ENCODE measurements at places on chromosomes 11 and 22.

DNA sequence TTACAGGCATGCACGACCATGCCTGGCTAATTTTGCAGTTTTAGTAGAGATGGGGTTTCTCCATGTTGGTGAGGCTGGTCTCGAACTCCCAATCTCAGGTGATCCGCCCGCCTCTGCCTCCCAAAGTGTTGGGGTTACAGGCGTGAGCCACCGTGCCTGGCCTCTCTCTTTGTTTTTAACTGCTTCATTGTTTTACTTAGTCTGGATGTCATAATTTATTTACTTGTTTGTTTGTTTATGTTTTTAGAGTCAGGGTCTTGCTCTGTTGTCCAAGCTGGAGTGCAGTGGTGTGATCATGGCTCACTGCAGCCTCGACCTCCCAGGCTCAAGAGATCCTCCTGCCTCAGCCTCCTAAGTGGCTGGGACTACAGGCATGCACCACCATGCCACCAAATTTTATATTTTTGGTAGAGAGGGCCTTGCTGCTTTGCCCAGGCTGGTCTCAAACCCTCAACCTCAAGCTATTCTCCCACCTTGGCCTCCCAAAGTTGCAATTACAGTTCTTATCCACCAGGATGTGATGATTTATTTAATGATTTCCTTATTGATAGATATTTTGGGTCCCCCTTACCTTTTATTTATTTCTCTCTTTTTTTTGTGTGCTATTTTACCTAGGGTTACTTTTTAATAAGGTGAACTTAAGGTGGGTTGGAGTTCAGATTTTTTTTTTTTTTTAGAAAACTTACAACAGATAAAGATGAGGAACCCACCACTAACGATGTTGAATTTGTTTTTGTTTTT lies 52.6 kb upstream of the ADA2 start:
- no peak for DNase-seq

DNA sequence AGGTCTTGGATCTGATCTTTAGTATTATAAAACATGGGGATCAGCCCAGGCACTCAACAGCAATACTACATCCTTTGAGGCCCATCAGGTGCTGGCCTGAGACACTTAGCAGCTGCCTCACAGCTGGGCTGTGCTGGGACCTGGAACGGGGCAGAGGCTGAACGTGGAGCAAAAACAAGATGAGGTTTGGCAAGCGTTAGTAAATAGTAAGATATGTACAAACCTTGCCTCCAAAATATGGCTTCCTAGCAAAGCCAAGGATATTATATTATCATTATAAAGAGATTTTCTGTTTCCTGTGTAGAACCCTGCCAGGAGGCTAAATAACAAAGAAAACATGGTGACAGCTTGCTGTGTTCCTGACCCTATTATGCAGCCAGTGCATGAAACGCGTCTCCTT lies 60.0 kb upstream of the SPON1 start:
- no peak for DNase-seq

DNA sequence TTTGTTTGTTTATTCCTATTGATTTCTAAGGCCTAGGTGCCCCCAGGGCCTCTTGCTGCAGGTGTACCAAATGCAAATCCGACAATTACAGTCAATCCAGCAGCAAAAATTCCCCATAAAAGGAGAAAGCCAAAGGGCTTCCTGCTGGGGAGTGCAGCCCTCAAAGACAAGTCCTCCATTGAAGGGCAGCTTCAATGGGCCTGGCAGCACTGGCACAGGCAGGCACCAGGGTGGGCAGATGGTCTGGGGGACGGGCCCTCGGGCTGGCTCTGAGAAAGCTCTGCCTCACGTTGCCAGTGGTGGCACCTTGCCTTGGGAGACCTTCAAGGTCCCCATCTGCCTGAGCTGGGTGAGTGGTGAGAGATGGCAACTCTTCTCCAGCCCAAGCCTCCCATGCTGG lies 128.0 kb downstream of the DSCAML1 start:
- DNase-seq = no peak

DNA sequence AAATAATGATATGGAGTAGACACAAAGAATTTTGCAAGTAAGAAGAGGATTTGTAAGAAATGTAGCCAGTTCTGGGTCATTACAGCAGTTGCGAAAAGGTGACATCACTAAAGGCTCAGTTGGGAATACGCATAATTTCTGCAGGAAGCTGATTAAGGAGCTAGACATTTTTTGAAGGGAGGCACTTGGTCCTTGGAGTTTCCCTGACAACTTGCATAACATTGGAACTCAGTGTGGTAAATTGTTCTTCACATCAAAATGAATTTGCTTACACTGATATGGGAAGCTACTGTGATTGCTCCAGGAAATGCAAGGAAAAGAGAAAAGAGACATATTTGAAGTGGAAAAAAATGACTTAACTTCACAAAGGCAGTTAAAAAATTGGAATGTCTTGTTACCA lies 626.1 kb downstream of the NELL1 start:
- DNase-seq = no peak

GRCh38 chr22:19820880-19821522 lies 33.7 kb downstream of the GNB1L start:
- DNase-seq = no peak

DNA sequence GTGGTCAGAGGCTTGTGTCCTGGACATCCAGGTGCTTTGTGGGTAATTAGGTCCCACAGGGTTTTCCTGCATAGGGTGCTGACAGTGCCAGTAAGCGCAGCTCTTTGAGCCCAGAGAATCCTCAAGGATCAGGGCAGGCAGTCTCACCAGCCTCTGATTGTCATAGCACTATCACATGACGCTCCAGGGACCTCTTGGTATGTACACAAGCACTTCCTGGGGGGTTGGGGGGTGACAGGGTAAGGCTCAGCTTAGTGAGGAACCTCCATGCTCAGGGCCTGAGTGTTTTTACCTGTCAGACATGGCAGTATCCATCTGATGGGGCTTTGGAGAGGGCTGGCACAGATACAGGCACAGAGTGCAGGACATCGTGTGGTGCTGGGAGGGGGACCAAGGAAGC lies 27.9 kb upstream of the SUSD2 start:
- no peak for DNase-seq

DNA sequence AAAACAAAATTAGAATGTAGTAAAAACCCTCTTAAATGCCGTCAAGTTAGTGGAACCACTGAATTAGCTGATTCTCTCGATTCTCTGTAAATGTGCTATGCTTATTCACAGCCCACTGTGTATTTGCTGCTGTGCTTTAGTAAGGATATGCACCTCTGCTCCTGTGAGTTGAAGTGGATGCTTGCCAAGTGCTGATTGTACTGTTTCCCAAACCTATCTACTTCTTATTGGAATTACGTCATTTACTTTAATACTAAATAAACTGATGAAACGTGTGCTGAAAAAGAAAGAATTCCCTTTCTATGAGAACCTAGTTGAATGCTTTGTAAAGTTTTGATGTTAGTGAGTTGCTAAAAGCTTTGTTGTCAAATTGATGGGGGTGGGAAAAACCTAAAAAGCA lies 158.4 kb downstream of the LRRC4C start:
- DNase-seq = no peak

- DNase-seq = no peak
Measured at GRCh38 chr22:29377979-29378378, 10.4 kb downstream of the AP1B1 start.

DNA sequence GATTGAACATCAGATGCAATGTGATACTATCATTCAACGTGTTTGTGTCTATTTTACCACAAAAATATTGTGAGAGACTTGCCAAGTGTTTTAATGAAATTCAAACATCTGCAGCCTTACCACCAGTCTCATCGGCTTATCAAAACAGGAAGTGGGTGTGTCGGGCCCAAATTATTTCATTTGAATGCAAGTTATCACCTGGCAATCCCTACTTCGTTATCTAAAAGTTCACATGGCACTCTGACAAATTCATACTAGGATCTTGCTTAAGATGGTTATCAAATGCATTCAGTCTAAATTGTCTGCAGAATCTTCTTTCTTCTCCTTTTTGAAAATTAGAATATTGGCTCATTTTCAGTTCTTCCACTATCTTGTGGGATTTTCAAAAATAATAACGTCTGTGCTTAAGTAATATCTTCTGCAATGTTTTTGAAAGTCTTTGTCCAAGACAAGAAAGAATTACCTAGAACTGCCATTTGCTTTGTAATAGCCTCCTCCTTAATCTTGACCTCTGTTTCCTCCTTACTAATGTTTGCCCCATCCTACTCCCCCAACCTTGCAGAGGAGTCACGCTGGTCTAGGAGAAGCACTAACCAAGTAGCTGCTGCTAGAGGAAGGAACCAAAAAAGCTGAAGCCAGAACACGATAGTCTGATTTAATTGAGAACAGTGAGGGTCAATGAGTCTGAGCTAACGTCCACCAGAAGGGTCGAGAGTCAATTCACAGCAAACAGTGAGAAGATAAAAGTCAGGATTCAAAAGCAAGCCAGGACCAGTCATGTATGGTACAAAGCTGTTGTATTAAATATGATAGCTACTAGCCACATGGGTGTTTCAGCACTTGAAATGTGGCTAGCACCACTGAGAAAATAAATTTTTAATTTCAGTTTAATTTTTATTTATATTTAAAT lies 10.2 kb upstream of the BIRC3 start:
- DNase-seq = no peak

GRCh38 chr11:132844956-132845696 lies 687.2 kb downstream of the OPCML start:
- DNase-seq = no peak

GRCh38 chr22:44807915-44808690 lies 55.7 kb downstream of the ARHGAP8 start:
- no peak for DNase-seq

DNA sequence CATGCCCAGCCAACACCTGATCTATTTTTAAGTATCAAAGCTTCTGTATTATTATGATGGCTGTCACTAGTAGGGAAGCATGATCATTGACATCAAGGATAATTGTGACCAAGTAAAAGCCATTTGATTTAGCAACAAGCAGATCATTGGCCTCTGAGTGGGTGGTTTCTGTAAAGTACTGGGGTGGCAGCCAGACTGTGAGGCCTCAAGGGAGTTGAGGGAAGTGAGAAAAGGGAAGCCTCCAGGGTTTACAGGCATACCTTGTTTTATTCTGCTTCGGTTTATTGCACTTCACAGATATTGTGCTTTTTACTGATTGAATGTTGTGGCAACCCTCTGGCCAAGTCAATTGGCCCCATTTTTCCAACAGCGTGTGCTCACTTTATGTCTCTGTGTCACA lies 60.1 kb downstream of the PRR5L start:
- DNase-seq = no peak

DNA sequence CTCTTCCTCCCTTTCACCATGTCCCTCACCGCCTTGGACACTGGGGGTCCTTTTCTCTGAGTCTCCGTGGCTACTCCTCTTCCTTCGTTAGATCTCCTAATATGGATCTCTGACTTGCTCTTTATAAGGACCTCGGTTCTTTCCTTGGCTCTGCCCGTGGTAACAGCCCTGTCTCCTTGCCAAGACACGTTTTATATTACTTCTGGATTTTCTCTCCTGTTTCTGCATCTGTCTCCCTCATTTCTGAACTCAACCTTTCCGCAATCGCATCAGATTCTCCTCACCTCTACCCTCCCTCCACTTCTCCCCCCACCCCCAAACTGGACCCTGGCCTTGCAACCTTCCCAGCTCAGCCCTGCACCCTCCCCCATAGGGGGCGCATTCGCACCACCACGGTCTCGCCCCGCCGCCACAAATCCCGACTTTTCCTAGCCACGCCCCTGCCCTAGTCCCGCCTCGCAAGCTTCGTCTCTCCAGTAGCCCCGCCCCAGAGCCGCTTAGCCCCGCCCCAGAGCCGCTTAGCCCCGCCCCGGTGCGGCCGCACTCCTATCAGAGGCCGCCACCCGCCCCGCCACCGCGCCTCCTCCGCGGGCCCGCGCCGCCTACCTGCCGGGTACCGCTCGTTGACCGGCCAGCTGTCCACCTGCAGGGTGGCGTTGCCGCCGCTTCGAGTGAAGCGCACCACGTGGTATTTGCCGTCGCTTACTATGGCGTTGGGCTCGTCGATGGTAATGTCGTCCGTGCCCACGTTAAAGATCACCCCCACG lies 39.0 kb downstream of the SLC22A12 start:
- DNase-seq = no peak

- no peak for DNase-seq
Measured at GRCh38 chr11:2909133-2909902, 19.9 kb downstream of the PHLDA2 start.

GRCh38 chr22:22882033-22882717 lies 5.4 kb upstream of the IGLL5 start:
- DNase-seq = no peak

GRCh38 chr11:104465321-104465720 lies 301.4 kb upstream of the PDGFD start:
- DNase-seq = no peak

Measured in activated naive CD4-positive, alpha-beta T cell (primary cell).